ENCODE measurements at places on chromosomes 1 and 21. TPM values are rescaled to one million over a fixed set of nuclear protein-coding genes. Genes with fewer than 3 reads are reported as not detected.

Gene FAM177B
- not detected for total RNA-seq

DNA sequence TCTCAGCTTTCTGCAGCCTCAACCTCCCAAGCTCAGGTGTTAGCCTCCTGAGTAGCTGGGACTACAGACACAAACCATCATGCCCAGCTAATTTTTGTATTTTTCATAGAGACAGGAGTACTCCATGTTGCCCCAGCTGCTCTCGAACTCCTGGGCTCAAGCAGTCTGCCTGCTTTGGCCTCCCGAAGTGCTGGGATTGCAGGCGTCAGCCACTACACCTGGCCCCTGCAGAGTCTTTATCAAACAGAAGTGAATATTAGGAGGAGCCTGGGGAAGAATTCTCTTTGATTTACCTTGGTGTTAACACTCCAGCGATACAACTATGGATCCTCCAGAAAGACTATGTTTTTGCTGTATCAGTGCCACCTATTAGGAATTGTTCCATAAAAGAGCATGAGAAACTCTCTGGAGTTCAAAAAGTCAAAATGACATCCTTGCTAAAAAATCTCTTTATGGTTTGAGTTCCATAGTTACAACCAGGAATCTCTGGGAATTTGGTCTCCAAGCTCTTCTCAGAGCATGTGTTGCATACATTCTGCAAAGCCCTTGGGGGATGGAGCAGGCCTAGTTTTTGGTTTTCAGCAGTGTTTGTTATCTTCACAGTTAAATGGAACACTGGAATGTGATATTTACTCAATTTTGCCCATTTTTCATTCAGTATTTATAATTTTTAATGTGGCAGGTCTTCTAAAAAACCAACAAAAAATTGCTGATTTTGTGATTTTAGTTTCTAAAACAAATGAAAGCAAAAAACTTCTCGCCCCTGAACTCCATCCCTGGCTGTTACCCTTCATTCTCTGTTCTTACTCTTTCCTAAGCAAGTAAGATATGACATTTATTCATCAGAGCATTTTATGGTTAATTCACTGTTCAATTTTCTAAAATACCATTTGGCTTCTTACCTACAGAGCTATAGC lies 77.3 kb downstream of the OLFML2B start:
- peaks cover 35% of the 10 kb centered on the region for H3K4me1 ChIP-seq
- H3K27ac ChIP-seq: peak overlapping the region; percentile 46
- H3K4me3 ChIP-seq: no peak overlapping the region
- peaks cover 4% of the 10 kb centered on the region for H3K36me3 ChIP-seq
- peak; percentile 70 for DNase-seq
- no peaks in the 10 kb centered on the region for H3K27me3 ChIP-seq

GRCh38 chr1:209797978-209798639 lies 7.8 kb downstream of the IRF6 start:
- peaks cover 30% of the 10 kb centered on the region for H3K4me1 ChIP-seq
- no peak overlapping the region for H3K4me3 ChIP-seq
- H3K36me3 ChIP-seq: no peaks in the 10 kb centered on the region
- no peak overlapping the region for H3K27ac ChIP-seq

- H3K4me1 ChIP-seq: no peaks in the 10 kb centered on the region
- no peaks in the 10 kb centered on the region for H3K36me3 ChIP-seq
- H3K4me3 ChIP-seq: no peak overlapping the region
- DNase-seq: no peak
- no peaks in the 10 kb centered on the region for H3K27me3 ChIP-seq
- no peak overlapping the region for H3K27ac ChIP-seq
Observed at GRCh38 chr1:188372821-188373220, 1544.1 kb downstream of the PLA2G4A start.

Gene NBPF3
- total RNA-seq: 18.3 TPM

GRCh38 chr1:153880962-153881361 lies 41.8 kb downstream of the GATAD2B start:
- no peaks in the 10 kb centered on the region for H3K4me1 ChIP-seq
- DNase-seq: peak; percentile 85
- H3K27ac ChIP-seq: no peak overlapping the region
- H3K27me3 ChIP-seq: no peaks in the 10 kb centered on the region

Gene FAM151A
- not detected for total RNA-seq
